ENCODE measurements at places on chromosomes 4 and X. TPM values are rescaled to one million over a fixed set of nuclear protein-coding genes. Genes with fewer than 3 reads are reported as not detected.

DNA sequence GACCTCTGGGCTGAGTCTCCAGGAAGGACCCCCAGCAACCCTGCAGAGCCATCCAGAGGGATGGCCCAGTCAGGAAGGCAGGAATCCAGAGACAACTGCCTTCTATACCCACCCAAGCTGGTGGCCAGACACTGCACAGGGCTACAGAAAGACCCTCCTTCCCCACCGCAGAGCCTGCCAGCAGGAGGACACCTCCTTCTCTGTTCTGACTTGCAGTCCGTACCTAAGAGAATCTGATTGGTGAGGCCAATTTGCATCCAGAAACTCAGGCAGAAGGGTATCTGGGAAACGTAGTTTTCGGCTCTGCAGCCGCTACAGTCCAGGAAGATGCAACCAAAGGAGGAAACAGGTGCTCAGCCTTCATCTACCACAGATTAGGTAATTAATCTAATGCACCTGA is 155.4 kb upstream of the FRG1 start:
- DNase-seq: no peak

GRCh38 chr4:170014359-170015011 is 11.7 kb downstream of the MFAP3L start:
- no peak for DNase-seq

DNA sequence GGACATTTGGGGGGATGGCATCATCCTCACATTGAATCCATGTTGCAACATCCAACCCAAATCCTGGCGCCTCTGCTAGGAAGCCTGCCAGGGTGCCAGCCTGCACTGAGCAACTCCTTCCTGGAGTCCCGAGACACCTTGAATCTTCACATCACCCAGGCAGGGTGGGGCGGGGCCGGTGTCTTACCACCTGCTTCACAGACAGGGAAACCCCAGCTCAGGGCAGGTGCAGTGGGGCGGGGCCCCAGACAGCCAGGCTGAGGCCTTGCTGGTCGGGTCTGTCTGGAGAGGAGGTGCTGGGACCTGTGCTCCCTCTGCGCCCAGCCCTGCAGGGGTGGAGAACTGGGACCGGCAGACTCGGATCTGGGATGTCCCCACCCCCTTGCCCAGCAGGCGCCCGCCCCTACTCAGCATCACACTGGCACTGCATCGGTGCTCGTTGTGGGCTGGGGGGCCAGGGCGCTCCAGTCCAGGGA is 31.5 kb upstream of the HTRA3 start:
- DNase-seq: no peak

DNA sequence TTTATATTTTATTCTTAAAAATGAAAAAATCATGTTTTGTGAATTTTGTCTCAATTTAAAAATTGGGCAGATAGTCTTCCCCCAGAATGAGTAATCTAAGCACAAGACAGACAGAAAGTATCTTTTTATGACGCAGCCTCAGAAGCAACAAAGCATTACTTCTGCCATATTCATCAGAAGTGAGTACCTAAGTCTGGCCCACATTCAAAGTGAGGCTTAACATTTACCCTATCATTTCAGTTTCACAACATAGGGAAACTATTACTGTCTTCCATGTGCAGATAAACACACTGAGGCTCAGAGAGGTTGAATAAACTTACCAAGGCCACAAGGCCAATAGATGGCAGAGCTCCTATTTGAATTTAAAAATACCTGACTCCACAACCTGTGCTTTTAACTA is 4.4 kb upstream of the PRDX4 start:
- DNase-seq: no peak

- no peak for DNase-seq
Measured at GRCh38 chr4:26152056-26152455, 168.8 kb upstream of the RBPJ start.

- no peak for DNase-seq
Measured at GRCh38 chr4:22345678-22346077, 170.2 kb downstream of the ADGRA3 start.

- DNase-seq: no peak
Measured at GRCh38 chrX:119728487-119728886, 29.9 kb upstream of the SOWAHD start.

DNA sequence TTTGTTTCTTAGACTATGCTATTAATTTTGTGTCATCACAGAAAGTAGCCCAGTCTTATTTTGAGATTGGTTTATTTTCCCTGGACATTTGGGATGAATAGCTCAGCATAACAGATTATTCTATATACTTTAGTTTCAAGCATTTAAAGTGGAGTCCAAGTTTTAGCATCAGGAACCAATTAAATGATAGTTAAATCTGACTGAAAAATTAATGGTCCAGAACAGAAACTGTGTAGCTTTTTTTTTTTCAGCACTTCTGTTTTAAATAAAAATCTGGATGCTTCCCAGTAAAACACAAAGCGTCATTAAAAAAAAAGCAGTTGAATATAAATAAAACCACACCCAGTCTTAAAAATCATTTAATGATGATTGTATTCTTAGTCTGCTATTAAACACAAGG is 59.4 kb upstream of the PITX2 start:
- DNase-seq: no peak

GRCh38 chr4:7422151-7422897 is 12.4 kb downstream of the PSAPL1 start:
- DNase-seq: no peak

DNA sequence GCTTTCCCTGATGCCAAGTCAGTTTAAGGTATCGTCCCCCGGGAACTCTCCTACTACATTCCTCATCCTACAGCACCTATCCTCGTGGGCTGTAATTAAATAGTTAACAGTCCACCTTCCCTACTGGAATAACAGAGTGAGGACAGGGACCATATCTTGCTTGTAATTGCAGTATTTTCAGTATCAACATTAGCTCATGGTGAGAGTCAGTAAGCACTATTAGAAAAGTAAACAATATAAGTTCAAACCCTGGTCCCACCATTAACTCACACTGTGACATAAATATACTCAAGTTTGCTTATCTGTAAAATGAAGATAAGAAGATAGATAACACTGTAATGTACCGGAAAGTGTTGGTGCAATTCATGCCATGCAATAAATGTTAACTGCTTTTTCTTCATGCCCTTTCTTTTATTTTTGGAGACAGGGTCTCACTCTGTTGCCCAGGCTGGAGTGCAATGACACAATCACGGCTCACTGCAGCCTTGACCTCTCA is 61.3 kb downstream of the SH3RF1 start:
- no peak for DNase-seq

DNA sequence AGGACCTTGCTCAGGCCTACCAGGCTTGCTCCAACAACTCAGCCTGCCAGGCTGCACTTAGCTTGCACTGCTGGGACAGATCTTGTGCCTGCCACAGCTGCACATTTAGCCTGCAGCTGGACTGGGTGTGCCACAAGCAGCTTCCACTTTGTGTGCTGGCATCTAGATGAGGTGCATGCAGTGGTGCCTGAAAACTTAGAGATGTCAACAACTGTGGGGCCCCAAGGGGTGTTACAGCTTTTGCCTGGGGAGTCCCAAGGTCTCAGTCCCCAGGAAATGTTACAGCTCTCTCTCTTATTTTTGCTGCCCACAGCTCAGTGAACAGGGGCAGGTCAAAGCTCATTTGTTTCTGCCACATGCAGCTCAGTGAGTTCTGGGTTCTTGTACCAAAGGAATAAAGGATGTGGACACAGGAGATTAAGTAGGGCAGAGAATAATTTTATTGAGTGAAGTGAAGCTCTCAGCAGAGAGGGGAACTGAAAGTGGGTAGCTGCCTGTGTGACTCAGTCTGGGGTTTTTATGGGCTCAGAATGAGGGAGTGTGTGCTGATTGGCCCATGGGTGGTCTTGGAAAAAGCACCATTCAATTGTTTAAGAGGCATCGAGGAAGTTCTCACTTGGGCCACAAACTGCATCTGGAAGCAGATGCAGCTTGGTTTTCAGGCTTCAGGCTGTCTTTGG is 828.3 kb downstream of the TECRL start:
- no peak for DNase-seq

GRCh38 chrX:150164971-150165600 is 198.0 kb upstream of the MAMLD1 start:
- DNase-seq: no peak

DNA sequence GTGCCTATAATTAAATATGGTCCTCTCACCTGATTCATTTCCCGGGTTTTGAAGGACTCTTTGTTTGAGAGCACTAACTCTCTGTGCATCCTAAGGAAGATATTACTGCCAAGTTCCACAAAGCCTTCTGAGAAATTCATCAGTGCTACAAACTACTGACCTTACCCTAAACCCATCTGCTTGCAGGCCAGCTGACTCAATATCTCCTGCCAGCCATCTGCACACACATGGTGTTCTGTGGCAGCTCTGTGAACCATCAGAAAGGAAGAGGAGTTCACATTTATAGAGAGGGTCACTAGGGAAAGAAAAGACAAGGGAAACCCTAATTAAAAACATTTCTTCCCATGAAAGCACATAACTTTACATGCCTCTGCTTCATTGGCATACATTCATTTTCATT is 156.7 kb downstream of the ATP10D start:
- no peak for DNase-seq

- no peak for DNase-seq
Measured at GRCh38 chrX:31894152-31894551, 822.3 kb upstream of the FTHL17 start.

DNA sequence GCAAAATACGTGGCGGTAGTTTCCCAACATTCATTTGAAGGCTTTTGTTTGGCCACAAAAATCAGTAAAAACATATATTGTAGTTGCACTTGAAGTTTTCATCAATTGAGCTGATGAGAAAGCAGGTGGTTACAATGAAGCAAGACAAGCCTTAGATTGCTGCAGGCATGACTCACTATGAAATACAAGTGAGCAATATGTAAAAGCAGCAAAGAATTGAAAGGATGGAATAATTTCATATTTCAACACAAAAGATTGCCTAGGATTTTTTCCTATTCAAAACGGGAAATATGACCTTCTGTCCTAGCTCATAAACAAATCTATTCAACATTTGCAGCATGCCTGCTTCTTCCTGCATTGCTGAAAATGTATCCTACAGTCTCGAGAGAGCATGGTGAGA is 190.9 kb upstream of the BANK1 start:
- DNase-seq: no peak

DNA sequence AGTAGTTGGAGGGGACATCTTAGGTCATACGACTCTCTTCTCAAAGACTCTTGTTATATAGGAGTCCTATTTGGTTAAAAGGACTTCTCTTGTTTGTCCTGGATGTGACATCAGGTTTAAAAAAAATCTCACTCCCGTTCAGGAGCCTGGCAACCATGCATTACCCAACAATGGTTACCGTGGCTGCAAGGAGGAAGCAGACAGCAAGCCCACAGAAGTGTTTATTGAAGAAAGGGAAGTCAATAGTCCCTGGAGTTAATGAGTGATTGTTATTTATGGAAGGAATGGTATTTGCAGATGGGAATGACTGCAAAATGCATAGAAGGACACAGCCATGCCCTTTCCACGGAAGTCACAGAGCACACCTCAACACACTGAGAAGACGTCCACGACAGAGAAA is 75.9 kb upstream of the ENPP6 start:
- DNase-seq: no peak

GRCh38 chr4:1402021-1402515 is 4.2 kb downstream of the NKX1-1 start:
- DNase-seq: peak; percentile 34

DNA sequence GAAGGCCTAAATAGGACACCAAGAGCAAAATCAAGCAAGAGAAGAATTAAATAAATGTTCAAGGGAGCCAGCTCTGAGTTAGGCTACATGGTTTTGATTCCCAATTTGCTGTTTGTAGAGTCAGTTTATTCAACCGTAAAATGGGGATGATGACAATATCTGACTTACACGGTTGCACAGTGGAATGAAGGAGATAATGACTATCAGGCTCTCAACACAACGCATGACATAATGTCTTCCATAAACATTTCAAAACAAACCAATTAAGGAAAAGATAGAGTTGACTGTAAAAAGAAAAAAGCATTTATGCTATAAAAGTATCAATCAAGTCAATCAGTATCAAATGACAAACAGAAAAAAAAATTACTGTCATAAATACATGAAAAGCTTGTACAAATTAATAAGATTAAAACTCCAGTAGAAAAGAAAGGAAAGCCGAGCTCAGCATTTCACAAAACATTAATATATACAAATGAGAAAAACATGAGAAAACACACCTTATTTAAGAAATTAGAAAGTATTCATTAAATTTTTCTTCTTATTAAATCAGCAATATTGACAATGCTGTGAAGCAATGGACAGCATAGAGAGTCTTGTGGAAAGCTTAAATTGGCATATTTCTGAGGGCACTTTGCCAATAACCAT is 179.0 kb downstream of the SCFD2 start:
- no peak for DNase-seq

- no peak for DNase-seq
Measured at GRCh38 chr4:108851366-108851765, 88.5 kb upstream of the ETNPPL start.

HMX1 gene
- total RNA-seq: not detected

PPBP gene
- 0.32 TPM for total RNA-seq

PABPC1L2A gene
- not detected for total RNA-seq

RIBC1 gene
- total RNA-seq: 0.38 TPM

PTCHD1 gene
- 0.08 TPM for total RNA-seq

All from Right ventricle myocardium superior (tissue), 1 donor.